ENCODE measurements at places on chromosomes 7 and 10.

DNA sequence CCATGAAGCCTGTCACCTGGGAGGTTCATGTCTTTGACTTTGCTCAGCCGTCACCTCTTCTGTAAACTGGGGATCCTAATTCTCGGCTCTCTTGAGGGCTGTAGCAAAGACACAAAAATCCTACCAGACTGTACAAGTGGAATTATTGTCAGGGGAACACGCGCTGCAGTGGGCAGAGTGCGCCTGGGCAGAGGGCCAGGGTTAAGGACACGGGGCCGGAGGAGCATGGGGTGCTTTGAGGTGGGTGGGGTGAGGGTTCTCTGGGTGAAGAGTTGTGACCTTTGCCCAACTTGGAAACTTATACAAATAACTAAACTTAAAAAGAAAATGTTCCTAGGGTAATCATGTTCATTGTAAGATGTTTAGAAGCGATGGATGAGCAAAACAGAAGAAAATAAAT lies 36.0 kb downstream of the PALD1 start:
- no peak for DNase-seq

GRCh38 chr7:50346545-50347497 lies 42.3 kb downstream of the IKZF1 start:
- DNase-seq = no peak

GRCh38 chr10:116125180-116125579 lies 147.8 kb downstream of the GFRA1 start:
- no peak for DNase-seq

GRCh38 chr10:112250555-112250954 lies 32.6 kb upstream of the TECTB start:
- no peak for DNase-seq

DNA sequence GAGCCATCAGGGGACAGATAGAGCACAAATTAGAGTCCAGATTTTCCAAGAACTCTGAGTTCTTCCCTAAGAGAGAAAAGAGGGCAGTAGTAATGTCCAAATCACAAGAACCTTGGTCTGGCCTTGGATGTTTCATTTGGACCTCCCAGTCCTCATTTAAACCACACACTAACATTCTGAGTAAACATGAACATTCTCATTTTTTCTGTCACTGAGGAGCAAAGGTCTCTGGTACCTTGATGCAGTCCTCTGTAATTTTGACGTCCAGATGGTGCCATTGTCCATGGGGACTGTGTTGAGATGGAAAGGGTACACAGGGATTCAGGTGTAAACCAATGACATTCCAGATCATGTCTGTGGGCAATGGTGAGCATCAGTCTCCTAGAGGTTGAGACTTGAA lies 225.4 kb upstream of the PHYHIPL start:
- DNase-seq = no peak

- no peak for DNase-seq
Observed at GRCh38 chr7:11252705-11253272, 279.1 kb downstream of the PHF14 start.

GRCh38 chr7:106059556-106059955 lies 52.6 kb downstream of the SYPL1 start:
- DNase-seq = no peak

DNA sequence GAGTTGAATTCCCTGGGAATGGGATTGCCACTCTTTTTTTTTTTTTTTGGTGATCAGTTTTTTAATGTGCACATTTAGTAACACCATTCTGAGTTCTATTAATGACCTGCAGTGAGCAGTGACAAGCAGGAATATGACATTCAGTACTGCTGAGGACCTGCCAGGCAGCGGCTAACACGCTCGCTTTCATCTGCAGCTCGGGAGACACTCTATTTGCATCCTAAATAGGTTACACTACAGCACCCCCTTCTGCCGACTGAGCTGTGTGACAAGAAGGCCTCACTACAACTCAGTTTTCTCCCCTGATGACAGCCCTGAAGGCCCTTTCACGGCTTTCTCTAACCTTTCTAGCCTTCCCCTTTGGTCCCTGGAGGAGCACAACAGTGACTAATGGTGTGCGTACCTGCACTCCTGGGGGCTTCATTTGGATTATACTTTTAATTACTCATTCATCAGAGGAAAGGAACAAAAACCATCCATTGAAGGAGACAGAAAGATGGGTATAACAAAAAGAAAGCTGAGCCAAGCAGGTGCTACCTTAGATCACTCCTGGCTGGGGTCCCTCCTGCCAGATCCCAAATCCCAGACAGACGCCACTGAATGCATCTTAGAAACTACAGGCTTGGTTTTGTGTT lies 872.4 kb downstream of the LRMDA start:
- DNase-seq = no peak

DNA sequence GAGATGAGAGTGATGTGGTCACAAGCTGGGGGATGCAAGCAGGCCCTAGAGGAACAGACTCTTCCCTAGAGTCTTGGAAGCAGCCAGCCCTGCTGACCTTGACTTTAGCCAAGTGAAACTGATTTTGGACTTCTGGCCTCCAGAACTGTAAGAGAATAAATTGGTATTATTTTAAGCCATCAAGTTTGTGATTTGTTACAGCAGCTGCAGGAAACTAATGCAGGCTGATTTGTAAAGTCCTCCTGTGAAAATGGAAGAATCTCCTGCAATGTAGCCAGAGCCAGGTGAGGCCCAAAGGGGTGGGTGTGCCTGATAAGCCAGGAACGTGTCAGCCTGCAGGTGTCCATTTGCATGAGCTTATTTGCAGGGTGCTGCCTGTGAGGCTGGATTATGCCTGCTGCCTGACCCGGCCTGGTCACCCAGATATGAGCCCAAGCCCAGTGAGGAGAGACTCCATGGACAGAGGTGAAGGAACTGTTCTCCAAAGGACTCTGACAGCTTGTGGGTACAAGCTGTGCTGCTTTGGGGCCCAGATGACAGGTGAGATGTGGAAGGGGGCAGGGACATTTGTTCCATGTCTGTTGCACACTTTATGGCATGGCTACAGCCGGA lies 24.6 kb upstream of the PLEKHA1 start:
- DNase-seq = no peak

- DNase-seq = no peak
Observed at GRCh38 chr7:24702755-24703154, 54.5 kb downstream of the GSDME start.

DNA sequence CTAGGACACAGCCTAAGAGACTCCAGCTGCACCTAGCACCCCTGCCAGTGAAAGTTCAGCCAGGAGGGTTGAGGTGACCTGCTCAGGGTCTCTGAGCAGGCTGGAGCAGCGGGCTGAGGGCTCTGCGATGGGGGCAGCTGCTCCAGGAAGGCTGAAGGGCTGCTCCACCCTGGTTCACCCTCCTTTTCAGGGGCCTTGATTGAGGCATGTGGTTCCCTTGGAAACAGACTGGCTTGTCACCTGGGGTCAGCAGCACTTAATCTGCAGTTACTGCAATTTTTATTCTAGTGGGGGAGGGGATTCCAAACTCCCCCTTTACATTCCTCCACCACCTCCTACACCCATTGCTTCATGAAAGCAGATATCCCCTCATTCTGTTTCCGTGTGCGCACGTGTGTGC lies 85.3 kb upstream of the UNC5B start:
- DNase-seq = no peak

Data from bone marrow (tissue), 2 donors.